ENCODE measurements at places on chromosomes 6 and 20.

DNA sequence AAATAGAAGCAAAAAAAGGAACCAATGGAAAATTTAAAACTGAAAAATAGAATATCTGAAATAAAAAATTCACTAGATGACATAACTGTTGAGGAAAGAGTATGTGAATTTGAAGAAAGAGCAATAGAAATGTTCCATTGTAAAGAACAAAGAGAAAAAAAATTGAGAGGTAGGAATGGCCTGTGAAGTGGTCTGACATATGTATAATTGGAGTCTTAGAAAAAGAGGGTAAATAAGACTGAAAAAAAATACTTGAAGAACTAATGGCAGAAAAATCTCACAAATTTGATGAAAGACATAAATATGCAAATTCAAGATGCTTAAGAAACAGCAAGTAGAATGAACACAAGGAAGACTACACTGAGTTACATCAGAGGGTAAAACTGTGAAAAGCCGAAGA is 93.4 kb downstream of the QKI start:
- no peak for DNase-seq

DNA sequence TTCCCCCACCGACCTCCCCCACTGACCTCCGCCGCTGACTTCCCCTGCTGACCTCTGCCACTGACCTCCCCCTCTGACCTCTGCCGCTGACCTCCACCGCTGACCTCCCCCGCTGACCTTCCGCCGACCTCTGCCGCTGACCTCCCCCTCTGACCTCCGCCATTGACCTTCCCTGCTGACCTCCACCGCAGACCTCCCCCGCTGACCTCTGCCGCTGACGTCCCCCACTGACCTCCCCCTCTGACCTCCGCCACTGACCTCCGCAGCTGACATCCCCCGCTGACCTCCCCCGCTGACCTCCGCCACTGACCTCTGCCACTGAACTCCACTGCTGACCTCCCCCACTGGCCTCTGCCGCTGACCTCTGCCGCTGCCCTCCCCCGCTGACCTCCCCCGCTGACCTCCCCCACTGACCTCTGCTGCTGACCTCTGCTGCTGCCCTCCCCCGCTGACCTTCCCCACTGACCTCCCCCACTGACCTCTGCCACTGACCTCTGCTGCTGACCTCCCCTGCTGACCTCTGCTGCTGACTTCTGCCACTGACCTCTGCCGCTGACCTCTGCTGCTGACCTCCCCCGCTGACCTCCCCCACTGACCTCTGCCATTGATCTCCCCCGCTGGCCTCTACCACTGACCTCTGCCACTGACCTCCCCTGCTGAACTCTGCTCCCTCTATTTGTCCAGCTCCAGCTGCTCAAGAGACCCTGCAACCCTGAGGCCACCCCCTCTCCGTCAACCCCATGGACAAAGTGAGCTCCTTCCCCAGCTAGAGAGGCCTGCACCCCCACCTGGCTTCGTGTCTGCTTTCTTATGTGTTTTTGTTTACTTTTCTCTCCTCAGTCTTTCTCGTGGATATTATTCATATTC is 91.4 kb upstream of the AFDN start:
- DNase-seq: no peak

DNA sequence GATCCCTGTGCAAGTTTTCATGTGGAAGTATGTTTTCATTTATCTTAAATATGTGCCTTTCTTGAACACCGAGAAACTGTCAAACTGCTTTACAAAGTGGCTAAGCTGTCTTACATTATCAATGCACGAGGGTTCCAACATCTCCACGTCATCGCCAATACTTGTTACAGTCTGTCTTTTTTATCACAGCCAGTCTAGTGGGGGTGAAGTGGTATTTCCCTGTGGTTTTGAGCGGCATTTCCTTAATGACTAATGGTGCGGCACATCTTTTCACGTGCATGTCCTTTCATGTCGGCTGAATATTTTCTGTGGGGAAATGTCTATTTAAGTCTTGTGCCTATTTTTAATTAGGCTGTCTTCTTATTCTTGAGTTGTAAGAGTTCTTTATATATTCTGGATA is 280.4 kb downstream of the FOXC1 start:
- DNase-seq: no peak

DNA sequence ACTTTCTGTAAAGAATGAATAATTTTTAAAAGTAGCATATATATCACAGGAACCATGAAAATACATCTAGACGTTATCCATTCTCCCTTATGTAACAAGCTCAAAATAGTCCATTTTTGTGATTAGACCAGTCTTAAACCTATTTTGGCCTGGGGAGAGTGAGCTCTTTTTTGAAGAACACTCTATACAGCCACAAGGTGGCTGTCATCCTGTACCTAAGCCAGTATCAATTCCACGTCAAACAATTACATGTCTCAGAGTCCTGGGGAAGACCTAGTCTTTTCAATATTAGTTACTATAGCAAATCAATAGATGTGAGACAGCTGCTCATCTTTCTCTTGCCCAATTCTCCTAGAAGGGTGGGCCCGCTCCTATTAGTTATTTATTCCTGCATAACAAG is 28.4 kb downstream of the FBXO5 start:
- DNase-seq: no peak

DNA sequence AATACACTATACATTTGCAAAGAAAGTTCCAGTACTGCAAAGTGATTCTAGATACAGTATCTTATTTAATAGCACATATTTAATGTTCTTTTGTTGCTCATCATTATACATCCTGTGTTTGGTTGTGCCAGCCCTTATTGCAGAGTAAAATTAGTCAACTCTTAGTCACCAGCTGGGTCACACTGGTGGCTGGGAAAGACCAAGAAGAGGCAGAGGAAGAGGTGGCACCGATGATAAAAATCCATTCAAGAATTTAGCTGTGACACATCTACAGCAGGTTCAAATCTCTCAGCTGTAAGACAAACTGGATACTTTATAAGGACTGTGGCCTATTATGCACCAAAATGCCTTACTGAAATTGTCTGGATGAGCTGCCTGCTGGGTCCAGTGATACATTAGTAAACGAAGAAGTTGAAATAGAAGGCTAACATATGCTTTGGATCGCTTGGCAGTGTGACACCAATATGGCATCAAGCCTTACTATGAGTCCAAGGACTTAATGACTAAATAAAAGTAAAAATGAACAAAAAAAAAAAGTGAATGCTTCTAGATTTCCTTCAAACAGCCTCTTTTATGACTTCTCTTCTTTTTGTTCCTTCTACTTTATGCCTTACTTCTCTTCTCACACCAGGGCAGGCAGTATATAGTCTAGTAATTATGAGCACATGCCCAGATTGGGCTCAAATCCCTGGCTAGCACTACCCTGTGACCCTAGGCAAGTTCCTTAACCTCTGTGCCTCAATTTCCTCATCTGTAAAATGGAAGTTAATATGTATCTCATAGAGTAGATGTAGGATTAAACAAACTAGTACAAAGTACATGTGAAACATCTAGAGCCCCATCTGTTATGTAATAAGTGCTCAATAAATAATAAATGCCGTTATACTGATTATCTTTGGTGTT is 29.4 kb upstream of the RNF8 start:
- DNase-seq: no peak
